ENCODE measurements at places on chromosomes 7 and 10.

GRCh38 chr7:117237646-117238045 is 85.2 kb downstream of the WNT2 start:
- no peak for DNase-seq

DNA sequence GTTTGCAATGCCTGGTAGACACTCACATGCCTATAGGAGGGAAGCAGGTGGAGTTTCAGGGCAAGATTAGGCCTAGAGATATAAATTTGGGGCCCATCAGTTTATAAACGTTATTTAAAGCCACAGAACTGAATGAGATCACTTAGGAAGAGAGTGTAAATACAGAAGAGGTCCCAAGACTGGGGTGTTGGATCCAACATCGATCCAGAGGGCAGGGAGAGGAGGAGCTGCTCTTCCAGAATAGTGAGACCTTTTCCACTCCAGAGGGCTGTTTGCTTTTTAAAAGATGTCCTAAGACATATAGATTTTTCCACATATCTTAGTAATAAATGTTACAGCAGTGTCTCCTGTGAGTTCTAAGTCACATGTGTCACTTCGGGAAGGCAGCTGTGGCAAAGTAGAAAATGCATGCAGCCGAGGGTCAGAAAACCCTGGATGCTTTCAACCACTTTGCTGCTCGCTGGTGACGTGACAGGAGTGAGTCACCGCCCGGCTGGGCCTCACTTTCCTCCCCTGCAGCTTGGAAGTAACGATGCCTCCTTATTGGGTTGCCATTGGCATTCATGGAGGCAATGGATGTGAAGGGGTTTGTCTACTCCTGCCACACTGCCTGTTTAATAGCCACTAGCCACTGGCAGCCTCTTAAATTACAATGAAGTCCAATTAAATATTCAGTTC is 95.4 kb downstream of the TRIL start:
- no peak for DNase-seq

DNA sequence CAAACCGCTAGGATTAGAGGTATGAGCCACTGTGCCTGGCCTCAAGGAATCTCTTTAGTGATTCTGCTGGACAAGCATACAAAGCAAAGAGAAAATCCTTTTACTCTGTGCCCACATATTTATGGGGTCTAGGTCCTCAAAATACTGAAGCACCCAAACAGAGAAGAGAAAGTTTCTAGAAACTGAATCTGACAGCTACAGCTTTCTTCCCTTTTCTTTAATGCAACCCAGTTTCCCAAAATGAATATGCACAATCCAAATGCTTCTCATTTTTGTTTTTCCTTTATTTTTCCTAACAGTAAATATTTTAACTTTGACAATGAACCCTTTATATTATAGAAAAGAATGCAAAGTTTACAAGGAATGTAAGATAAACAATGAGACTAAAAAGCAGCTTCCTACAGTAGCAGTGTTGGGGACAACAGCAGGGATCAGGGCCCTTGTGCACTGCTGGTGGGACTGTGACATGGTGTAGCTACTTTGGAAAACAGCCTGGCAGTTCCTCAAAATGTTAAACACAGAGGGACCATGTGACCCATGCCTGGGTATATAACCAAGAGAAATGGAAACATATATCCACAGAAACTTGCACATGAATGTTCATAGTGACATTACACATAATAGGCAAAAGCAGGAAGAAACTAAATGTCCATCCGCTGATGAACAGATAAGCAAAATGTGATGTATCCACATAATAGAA is 325.2 kb downstream of the PRPF18 start:
- no peak for DNase-seq

- no peak for DNase-seq
Measured at GRCh38 chr7:19294619-19295018, 149.4 kb upstream of the FERD3L start.

DNA sequence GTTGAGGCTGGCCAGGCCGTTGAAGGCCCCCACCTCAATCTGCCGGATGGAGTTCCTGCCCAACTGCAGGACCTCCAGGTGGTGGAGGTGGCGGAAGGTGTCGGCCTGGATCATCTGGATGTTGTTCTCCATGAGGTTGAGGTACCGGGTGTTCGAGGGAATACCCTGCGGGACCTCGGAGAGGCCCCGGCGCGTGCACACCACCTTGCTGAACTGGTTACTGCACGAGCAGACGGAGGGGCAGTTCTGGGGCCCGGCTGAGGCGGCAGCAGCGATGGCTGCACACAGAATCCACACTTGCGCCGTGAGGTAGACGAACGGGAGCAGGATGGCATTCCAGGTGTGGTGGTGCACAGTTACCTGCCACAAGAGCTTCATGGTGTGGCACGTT is 979 bp downstream of the LRRC4 start:
- DNase-seq: no peak

GRCh38 chr7:100567031-100567730 is 6.5 kb downstream of the SAP25 start:
- DNase-seq: no peak

GRCh38 chr10:27529010-27529783 is 25.1 kb downstream of the RAB18 start:
- DNase-seq: no peak

- no peak for DNase-seq
Measured at GRCh38 chr7:149261316-149261828, 624 bp upstream of the ZNF783 start.

GRCh38 chr10:120403109-120403508 is 53.9 kb upstream of the PLPP4 start:
- no peak for DNase-seq

GRCh38 chr7:94333810-94334209 is 60.9 kb upstream of the COL1A2 start:
- DNase-seq: no peak

- no peak for DNase-seq
Measured at GRCh38 chr10:17671307-17671706, 27.4 kb downstream of the STAM start.

DNA sequence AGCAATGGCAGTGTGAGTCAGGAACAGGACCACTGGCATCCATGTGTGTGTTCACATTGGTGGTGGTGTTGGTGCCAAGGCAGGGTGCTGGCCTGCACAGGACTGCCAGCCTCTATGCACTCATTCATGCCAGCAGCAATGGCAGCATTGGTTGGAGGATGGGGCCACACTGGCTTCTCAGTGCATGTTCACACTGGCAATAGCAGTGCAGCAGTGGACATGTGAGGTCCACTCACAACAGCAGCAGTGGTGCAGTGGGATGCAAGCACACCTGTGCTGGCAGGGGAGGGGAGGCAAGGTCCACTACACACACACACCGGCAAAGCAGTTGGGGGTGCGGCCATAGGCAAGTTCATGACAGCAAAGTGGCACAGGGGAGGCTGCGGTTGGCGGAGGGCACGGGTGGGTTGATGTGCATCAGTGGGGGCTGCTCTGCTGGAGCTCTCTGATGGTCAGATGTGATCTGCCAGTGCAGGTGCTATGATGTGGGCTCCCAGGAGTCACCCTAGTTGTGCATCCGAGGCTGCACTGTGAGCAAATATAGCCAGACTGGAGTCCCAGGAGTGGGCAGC is 57.8 kb upstream of the TNKS2 start:
- no peak for DNase-seq

GRCh38 chr10:119705434-119705831 is 20.4 kb upstream of the INPP5F start:
- DNase-seq: no peak

Measured in NCI-H748 treated with DMSO at 0.1 percent for 48 hours (cell line).